Cerebellar nuclear complex (tissue), 1 donor: ENCODE measurements at places on chromosomes 7 and 10.

DNA sequence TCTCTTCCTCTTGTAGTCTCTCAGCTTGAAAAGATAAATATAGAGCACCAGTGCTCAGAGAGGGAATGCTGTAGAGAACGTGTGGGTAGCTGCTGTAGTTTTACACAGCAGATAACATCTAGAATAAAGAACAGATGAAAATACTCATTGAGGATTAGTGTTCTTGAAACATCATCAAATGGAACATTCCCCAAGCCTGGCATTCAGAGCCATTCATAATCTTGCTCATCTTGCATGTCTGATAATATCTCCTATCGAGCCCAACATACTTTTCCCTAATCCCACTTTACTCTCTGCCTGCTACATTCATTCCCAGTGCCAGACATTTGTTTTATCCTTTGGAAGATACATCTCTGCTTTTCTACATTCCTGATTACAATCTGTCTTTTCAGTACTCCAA is 35.2 kb downstream of the MCU start:
- DNase-seq = no peak

- DNase-seq = no peak
Measured at GRCh38 chr7:93943816-93944540, 22.4 kb downstream of the GNG11 start.

- no peak for DNase-seq
Measured at GRCh38 chr7:91343996-91344629, 79.9 kb downstream of the FZD1 start.

DNA sequence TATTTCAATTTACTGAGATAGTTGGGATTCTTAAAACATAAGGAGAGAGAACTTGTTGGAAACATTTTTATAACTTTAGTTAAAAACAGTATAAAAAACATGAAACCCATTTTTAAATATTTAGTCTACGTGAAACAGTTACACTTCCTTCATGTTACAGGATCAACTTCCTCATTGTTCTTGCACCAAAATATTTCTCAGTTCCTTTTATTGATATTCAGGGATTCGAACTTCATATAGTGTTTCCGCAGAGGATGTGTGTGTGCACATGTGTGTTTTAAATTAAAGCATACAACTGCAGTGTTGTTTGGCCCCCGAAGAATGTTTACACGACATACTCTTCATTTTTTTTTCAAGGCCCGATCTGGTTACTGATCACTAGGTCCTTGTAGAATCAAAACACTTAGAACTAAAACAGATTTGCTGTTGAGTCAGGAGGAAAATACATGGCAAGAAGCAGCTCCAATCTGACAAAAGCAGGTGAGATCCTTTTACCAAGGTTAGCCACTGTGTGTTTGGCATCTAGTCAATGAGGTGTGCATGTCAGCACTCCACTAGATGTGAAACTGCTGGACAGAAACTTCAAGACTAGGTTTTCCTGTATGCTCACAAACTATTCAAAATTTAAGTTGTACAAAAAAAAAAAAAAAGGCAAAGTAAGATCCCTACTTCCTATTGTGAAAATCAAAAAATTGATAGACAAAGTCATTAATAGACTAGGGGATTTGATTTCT is 60.4 kb downstream of the INSYN2A start:
- DNase-seq = no peak

DNA sequence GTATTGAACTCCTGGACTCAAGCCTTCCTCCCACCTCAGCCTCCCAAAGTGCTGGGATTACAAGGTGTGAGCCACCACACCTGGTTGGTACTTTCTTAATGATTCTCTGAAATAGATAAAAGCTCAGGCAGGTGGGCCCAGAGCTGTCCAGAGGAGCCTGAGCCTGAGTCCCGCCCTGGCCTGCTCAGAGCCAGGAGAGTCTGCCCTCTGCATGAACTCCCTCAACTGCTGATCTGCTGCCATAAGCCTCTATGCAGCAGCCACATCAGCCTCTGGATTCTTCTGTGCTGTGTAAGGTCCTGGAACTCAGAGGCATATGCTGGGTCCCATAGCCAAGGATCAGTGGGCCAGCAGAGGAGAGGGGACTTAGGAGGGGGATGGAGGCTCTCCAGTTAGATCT is 23.1 kb upstream of the DDIT4 start:
- no peak for DNase-seq

- DNase-seq = no peak
Measured at GRCh38 chr10:110420401-110421193, 77.1 kb upstream of the DUSP5 start.

- DNase-seq = no peak
Measured at GRCh38 chr10:114871379-114871778, 49.8 kb downstream of the FHIP2A start.

- no peak for DNase-seq
Measured at GRCh38 chr7:40978047-40978446, 724.8 kb downstream of the INHBA start.

GRCh38 chr7:27224983-27225934 is 17.3 kb upstream of the EVX1 start:
- no peak for DNase-seq

DNA sequence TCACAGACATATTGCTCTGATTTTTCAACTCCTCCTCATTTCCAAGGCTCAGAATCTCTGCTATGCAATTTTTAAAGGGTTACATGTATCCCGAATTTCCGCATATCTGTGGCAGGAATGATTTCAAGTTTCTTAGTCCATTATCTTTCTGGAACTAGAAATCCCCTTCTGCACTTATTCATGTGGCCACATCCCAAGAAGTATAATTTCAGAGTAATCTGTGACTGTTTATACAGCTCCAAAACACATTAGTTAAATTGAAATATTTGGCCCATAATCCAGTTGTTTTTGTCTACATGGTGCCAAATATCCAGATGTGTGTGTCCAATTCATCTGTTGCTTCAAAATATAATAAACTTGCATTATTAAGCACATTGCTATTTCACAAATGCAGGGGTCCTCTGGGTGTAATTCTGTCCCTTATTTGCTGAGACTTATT is 271.2 kb downstream of the ARHGAP12 start:
- no peak for DNase-seq

DNA sequence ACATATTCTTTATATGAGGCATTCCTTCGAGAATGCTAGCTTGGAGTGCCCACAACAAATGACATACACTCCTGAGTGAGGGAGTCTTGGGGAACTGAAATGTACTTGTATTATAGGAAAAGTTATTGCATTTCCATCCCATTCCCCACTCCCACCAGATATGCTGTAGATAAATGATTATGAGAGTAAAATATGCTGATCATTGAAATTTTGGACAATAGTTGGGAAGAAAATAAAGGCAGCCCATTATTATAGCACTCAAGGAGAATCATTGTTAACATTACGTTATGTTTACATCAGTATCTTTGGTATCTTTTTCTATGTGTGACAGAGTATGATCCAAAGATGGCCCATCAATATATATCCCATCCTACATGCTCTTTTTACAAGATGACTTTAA is 194.4 kb downstream of the GATA3 start:
- DNase-seq = no peak
